ENCODE measurements at places on chromosomes 12 and 14.

DNA sequence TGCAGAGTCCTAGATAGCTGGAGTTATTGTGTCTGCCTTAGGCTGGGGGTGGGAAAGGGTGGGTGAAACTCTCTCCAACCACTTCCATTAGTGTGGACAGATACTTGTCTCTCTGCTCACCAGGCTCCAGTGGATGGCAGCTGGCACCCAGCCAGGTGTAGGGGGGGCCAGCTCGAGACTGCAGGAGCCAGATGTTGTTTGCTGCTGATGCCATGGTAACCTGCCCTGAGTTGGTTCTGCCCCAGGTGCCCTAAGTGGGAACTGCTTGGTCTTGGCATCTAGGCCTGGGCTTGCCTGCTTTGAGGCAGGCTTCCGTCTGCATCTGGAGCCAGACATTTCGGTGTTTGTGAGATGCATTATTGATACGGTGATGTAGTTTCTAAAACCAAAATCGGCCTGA, 82.2 kb downstream of the ADCK1 start:
- no peak for DNase-seq

GRCh38 chr12:57890191-57891115, 43.9 kb upstream of the CTDSP2 start:
- DNase-seq, result no peak

DNA sequence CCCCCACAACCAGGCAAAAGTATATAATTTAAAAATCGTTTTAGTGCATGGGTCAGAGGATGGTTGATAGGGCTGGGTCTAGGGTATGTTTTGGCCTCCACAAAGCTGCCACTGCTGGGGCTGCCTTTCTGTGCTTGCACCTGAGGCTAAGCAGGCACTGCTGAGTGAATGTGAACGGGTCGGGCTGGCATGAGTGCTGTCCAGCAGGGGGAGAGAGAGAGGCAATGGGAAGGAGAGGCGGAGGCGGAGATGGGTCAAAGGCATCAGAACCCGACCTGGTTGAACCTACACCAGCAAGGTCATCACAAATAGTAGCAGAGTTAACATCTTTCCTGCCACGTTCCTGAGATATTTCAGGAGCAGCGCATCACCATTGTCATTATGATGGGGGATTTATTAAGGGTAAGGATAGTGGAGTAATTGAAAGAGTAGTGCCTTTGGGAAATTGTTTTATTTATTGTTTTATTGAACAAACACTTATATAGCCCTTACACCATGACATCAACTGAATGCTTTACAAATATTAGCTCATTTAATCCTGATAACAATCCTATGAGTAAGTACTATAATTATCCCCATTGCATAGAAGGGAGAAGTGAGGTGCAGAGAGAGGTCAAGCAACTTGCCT, 5.8 kb upstream of the NRXN3 start:
- no peak for DNase-seq

- no peak for DNase-seq
These were observed 26.3 kb downstream of the ATP2A2 start for GRCh38 chr12:110307372-110307771.

- no peak for DNase-seq
These were observed 88.7 kb downstream of the RIC8B start for GRCh38 chr12:106863189-106863588.

DNA sequence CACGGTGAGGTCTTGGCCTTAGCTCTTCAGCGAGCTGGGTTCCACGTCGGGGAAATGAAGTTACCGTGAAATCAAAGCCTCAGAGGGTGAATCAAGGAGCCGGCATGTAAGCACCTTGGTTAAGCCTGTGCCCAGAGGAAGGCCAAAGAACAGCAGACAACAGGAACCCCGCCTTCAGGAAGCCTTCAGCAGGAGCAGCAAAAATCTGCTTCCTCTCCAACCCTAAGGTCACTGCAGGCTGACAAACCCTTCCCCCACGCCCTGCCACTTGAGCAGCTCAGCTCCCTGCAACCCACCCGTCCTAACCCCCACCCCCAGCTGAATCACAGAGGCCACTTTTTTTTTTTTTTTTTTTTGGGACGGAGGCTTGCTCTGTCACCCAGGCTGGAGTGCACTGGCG, 72.9 kb upstream of the LTA4H start:
- DNase-seq, result no peak

DNA sequence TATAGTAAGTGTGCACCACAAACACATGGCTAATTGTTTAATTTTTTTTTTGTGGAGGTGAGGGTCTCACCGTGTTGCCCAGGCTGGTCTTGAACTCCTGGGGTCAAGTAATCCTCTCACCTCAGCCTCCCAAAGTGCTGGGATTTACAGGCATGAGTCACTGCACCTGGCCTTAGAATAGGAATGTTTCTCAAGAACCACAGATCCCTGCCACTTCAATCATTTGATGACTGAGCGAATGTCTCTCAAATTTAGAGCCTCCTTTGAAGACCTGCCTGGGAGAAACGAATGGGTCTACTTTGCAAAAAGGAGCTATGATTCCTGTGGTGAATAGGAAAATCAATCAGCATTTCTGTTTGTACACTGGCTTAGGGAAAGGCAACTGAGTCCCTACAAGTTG, 33.5 kb upstream of the CHST11 start:
- no peak for DNase-seq

DNA sequence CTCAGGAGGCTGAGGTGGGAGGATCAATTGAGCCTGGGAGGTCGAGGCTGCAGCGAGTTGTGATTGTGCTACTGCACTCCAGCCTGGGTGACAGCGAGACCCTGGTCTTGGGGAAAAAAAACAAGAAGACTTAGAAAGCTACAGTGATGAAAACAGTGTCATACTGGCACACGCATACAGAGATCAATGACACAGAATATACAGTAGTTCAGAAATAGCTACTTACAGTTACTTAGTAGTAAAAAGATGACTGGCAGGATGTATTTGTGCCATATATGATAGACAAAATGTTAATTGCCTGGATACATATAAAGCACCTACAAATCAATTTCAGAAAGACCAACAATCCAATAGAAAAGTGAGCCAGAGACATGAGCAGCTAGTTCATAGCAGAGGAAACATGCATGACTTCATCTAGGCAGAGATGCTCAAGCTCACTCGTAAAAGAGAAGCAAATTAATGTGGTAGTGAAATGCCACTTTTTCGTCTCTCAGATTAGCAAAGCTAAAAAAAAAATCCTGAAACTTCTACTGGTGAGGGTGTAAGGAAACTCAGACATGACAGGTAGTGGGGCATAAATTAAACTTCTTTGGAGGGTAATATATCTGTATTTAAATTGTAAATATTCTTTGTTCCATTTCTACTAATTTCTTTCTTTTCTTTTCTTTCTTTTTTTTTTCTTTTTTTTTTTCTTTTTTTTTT, 2.5 kb upstream of the ALDH2 start:
- no peak for DNase-seq

GRCh38 chr14:71555654-71556559, 376.3 kb upstream of the RGS6 start:
- DNase-seq, result no peak
